ENCODE measurements at places on chromosomes 1 and 21.

- peak; percentile 89 for DNase-seq
These were observed 107.0 kb downstream of the RHOU start for GRCh38 chr1:228842094-228842775.

DNA sequence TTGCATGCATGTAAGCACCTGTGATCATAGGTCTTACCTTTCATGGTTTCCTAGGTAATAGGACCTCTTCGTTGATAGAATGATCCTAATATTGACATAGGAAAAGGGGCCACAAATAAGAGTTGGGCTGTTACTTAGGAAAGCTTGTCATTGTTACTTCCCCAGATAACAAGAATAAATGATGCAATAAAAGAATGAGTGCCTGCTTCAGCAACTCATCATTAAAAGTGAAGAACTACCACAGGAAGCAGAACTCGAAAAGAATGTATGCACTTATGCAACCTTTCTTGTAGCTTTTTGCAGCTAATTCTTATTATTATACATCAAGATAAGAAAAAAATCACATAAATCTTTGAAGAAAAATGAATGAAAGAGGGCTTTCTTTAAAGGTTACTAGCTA lies 548.6 kb downstream of the LTN1 start:
- no peak for DNase-seq

GRCh38 chr21:31221043-31221442 lies 123.0 kb downstream of the TIAM1 start:
- DNase-seq, result no peak

GRCh38 chr1:11771481-11772043 lies 9.6 kb downstream of the C1orf167 start:
- DNase-seq, result no peak

GRCh38 chr1:193747579-193747978 lies 561.2 kb upstream of the B3GALT2 start:
- no peak for DNase-seq

- DNase-seq, result no peak
These were observed 255.8 kb upstream of the CACYBP start for GRCh38 chr1:174743654-174744561.

DNA sequence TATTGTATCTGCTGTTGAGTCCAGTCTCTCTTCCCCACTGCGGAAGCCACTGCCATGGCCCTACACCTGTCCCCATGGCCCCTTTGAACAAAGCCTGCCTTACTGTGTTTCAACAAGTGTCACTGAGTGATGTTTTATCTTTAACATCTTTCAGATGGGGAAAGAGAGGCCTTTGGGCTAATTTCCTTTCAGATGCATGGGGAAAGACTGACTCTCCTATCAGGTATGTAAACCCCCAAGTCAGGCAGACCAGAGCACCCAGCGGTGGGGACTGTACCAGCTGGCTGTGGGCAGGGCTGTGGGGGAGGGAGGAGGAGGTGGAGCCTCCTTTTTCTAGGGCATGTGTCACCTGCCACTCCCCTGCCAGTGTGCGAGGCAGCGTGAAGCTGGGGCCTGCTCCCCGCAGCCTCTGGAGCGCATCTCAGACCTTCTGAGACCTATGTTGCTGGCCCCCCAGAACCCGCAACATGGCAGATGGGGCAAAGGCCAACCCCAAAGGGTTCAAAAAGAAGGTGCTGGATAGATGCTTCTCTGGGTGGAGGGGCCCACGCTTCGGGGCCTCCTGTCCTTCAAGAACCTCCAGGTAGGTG lies at the start of gene PLA2G2F:
Gene PLA2G2F (plus strand): TSS at position 363 of the 590 bp plus-strand sequence. CDS start 105 bp downstream, at position 468.
- no peak for DNase-seq

DNA sequence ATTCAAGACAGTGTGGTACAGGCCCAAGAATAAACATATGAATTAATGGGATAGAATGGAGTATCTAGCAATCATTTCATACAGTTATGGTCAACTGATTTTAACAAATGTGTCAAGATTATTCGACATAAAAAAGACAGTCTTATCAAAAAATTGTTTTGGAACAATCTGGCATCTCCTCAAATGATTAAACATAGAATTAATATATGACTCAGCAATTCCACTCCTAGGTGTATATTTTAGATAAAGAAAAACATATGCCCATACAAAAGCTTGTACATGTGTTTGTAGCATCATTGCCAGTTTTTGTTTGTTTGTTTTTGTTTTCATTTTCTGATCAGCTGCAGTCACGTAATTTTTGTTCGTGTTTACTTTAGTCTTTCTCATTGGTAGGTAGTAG lies 1188.3 kb downstream of the BRINP3 start:
- no peak for DNase-seq

GRCh38 chr1:109639841-109640184 lies 16.1 kb upstream of the GSTM4 start:
- no peak for DNase-seq

GRCh38 chr1:242567596-242567995 lies 43.1 kb upstream of the PLD5 start:
- no peak for DNase-seq

GRCh38 chr1:81006502-81006901 lies 794.2 kb upstream of the ADGRL2 start:
- DNase-seq, result no peak

DNA sequence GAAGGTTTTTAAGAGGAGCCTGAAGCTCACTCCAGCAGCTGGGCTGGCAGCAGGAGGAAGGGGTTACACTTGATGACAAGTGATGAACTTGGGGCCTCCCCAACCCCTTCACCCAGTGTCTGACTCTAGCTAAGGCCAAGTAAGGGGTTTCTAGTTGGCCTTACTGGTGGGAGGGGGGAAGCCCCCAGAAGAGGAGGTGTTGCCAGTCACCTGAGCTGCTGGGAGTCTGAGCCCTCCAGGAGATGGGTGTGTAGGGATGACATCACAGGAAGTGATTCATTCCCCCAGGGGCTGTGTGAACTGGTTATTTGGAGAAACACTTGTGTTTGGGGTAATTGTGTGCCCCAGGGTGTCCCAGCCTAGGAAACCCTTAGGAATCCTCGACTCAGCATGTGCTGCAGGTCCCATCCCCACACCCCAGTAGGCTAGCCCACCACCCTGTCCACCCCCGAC lies 3.1 kb downstream of the PADI1 start:
- DNase-seq, result peak; percentile 77

- no peak for DNase-seq
These were observed 15.3 kb upstream of the RNF187 start for GRCh38 chr1:228471762-228472398.

DNA sequence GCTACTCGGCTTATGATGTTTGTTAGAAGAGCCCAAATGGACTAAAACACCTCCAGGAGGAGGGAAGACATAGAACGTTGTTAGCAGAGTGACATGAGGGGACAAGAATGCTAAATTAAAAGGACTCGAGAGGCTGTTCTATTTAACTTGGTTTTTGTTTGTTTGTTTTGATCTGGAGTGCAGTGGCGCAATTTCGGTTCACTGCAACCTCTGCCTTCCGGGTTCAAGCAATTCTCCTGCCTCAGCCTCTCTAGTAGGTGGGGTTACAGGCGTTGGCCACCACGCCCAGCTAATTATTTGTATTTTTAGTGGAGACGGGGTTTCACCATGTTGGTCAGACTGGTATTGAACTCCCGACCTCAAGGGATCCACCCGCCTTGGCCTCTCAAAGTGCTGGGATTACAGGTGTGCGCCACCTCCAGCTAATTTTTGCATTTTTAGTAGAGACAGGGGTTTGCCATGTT lies 5.1 kb upstream of the HNRNPU start:
- no peak for DNase-seq

GRCh38 chr1:245512181-245512888 lies 357.6 kb downstream of the KIF26B start:
- DNase-seq, result no peak

DNA sequence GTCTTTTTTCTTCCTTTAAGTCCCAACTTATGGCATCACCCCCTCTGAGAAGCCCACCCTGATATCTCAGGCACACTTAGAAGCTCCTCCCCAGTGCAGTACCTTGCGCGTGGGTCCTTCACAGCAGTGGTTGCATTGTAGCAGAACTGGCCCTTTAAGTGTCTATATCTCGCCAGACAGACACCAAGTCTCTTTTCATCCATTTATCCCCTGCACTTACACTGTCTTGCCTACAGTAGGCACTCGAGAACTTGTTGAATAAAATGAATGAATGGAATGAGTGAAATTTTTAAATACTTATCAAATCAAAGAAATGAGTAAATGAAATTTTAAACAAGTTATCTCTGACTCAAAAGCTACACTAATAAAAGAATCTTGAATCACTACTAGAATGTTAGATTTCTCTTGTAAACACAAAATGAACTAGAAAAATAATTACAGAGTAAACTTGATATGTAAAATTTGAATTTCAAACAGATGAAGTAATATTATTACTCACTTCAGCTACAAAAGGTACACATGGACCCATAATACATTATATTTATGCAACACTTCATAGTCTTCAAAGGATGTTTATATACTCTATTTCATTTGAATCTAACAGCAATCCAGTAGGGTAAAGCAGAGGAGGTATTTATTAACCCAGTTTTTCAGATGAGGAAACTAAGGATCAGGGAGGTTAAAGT lies 54.7 kb upstream of the MAN1A2 start:
- peak; percentile 26 for DNase-seq

DNA sequence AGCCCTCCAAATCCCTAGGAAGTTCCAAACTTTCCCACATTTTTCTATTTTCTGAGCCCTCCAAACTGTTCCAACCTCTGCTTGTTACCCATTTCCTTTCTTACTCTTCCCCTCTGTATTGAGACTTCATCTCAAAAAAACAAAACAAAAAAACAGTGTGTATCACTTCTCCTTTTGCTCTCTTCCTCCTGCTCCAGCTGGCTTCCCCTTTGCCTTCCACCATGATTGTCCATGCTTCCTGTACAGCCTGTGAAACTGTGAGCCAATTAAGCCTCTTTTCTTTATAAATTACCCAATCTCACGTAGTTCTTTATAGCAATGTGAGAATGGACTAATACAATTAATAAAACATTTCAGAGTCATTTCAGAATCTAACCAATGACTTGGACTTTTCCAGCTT lies 69.6 kb upstream of the KRTAP19-8 start:
- DNase-seq, result no peak

DNA sequence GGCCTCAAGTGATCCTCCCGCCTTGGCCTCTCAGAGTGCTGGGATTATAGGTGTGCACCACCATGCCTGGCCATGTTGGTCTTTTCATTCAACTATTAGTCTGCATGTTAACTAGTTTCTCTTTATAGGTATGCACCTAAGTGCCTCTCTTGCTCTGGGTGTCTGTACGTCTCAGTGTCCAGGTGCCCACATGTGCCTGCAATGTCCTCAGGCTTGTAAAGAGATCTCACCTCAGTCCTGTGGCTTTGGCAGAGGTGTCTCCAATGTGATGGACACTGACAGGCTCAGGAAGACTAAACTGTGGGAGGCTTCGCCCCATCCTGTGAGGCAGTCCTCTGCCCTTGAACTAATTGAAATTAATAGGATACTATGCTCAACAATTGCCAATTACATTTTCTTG lies 526.3 kb downstream of the PTPRU start:
- DNase-seq, result peak; percentile 8

DNA sequence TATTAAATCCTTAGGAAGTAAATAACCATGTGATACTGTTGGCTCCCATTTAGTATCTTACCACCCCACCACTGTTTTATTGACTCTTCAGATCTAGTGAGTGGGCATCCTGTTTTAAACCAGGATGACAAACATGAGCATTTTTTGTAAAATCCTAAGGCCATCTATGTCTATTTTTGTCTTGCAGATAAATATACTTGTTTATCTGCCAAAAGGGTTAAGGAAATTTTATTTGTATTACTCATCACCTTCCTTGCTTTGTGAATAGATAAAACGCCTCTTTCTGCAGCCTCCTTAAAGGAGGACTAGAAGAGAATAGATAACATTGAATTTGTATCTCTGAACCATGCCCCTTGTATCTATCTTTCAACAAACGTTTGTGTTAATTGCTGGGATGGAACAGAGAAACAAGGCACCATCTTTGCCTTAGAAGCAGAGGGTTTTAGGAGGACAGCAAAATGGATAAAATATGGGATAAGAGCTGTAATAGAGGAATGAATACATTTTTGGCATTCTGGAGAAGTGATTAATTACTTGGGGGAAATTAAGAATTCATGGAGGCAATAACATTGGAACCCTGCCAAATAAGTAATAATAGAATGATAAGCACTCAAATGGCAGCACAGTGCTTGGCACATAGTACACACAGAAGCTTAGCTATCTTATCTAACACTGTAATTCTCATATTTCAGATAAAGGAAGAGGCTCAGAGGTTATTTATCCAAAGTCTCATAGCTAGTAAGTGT lies 14.7 kb downstream of the YTHDF2 start:
- DNase-seq, result no peak

DNA sequence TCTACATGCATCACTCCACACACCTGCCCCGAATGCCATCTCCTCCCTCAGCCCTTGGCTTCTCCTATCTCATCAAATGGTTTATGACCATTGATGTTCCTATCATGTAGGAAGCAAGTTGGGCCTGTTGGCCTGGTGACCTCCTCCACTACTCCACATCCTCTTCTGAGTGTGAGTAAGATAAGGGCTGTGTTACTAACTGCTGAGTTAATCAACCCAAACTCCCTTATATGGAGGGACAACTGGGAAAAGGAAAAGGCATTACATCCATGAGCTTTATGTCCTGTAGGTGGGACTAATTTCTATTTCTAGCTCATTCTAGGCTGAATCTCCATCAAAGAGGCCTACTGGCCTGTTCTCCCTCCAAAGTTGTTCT lies 57.6 kb downstream of the WLS start:
- no peak for DNase-seq

DNA sequence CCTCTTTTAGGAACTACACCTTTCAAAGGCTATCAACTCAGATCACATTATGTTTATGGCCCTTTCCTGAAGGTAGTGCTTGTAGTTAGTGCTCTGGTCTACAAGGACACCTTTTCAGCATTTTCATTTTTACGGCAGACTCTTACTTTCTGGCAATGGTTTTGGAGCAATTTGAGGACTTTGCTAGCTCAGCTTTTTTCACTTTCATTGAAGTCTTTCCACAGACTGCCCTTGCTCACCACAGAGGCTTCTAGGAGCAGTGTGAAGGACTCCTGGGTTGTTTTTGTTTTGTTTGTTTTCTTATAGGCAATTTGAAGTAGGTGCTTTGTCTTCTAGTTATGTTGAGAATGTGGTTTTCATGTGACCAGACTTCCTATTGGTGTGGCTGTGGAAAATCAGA lies 43.1 kb downstream of the CD55 start:
- DNase-seq, result no peak

DNA sequence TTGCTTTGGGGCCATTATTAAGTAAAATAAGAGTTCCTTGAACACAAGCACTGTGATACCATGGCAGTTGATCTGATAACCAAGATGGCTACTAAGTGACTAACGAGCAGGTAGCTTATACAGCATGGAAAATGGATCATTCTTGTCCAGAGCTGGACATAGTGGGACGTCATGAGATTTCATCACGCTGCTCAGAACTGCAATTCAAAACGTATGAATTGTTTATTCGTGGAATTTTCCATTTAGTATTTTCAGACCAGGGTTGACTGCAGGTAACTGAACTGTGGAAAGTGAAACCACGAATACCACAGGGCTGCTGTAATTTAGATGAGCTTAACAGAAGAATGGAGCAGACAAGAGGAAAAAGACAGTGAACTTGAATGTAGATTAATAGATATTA lies 38.9 kb downstream of the CCDC18 start:
- DNase-seq, result no peak

GRCh38 chr1:47611992-47612391 lies 174.1 kb downstream of the FOXD2 start:
- no peak for DNase-seq

- DNase-seq, result no peak
These were observed 361.8 kb downstream of the NEGR1 start for GRCh38 chr1:71920556-71920955.

Measured in SJSA1 (cell line).